ENCODE measurements at places on chromosomes 7 and 10.
A peak's percentile ranks its signal among the peaks of the same experiment; 100 is the strongest.

DNA sequence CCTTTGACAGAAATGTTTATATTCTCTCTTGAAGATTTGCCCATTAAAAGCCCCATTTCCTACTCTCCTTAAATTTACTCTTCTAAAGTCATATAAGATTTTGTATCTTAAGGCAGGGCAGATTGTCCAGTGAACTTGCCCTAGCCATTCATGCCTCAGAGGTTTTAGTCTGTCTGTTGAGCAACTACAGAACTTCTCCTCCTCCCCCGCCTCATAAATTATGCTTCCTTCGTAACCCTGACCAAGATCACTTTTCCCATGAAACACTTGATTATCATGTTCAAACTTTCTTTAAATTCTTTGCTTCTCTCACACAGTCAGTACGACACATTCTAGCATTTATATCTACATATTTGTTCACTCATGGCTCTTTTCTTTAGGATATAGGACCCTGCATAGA is 621.3 kb downstream of the ANKRD7 start:
- H3K36me3 ChIP-seq, result no peaks in the 10 kb centered on the region
- DNase-seq, result no peak
- no peak overlapping the region for H3K4me3 ChIP-seq
- no peak overlapping the region for H3K27ac ChIP-seq

DNA sequence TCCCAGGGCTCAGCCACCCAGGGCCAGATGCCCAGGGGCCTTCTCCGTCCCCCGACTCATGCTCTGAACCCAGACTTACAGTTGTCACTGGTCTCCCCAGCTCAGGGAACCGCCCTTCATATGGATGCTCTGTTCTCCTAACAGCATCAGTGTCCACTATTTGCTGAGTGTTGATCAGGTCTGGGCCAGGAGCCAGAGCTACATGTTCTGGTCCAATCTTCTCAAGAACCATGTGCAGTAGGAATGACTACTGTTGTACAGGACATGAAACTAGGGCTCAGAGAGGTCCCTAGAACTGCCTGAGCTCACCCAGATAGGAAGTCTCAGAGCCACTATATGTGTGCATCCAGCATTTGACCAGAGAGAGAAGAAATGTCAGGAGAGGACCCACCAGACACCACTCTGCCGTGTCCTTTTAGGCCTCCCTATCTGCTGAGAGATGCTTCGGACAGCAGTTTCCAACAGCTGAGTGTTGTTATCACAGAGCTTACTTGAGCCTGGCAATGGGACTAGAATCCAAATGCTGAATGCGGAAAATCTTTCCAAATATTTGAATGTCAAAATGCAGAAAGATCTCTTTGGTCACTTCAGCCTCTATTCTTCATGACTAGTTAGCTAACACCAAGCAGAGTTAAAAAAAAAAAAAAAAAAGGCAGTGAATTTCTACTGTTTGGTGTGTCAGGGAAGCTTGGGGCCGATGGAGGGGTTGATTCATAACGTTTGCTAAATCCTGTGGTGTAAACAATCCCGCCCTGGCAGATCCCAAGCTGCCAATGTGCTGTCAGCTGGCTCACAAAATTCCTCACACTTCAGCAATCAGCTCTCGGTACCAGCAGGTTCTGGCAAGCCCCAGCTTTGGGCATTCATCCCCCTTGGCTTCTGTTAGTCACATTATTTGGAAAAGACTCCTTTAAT is 246.1 kb downstream of the TNS3 start:
- no peaks in the 10 kb centered on the region for H3K4me1 ChIP-seq
- no peak overlapping the region for H3K4me3 ChIP-seq
- no peaks in the 10 kb centered on the region for H3K36me3 ChIP-seq
- peak; percentile 5 for DNase-seq

- no peak for DNase-seq
- no peaks in the 10 kb centered on the region for H3K27me3 ChIP-seq
- H3K27ac ChIP-seq, result peak overlapping the region; percentile 76
- H3K4me1 ChIP-seq, result peaks cover 28% of the 10 kb centered on the region
- no peak overlapping the region for H3K4me3 ChIP-seq
These were observed 37.9 kb downstream of the VOPP1 start for GRCh38 chr7:55534262-55534915.

DNA sequence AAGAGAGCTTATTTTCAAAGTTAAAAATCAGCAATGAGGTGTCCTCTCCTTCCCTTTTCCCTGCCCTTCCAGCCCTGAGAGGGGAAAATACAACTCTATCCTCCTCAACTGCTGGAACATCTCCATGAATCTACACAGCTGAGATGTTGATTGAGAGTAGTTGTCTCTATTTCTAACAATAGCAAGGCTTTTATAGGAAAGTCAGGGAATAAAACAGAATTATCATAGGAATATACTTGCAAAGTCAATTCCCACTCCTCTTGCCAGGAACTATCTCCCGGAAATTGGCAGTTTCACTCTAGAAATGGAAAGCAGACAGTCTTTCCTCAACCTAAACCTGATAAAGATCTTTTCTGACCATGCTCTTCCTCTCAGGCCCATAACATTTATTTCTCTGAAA is 8.8 kb downstream of the HGF start:
- no peak for DNase-seq
- H3K4me1 ChIP-seq, result no peaks in the 10 kb centered on the region
- H3K27ac ChIP-seq, result no peak overlapping the region

GRCh38 chr10:101649525-101650085 is 45.4 kb downstream of the FBXW4 start:
- H3K27me3 ChIP-seq, result no peaks in the 10 kb centered on the region
- H3K27ac ChIP-seq, result no peak overlapping the region
- peaks cover 45% of the 10 kb centered on the region for H3K36me3 ChIP-seq
- no peak for DNase-seq
- H3K4me3 ChIP-seq, result no peak overlapping the region

- peak overlapping the region; percentile 95 for H3K27ac ChIP-seq
- peak; percentile 84 for DNase-seq
- H3K27me3 ChIP-seq, result no peaks in the 10 kb centered on the region
These were observed 1.3 kb downstream of the EIF4EBP2 start for GRCh38 chr10:70405037-70405824.

DNA sequence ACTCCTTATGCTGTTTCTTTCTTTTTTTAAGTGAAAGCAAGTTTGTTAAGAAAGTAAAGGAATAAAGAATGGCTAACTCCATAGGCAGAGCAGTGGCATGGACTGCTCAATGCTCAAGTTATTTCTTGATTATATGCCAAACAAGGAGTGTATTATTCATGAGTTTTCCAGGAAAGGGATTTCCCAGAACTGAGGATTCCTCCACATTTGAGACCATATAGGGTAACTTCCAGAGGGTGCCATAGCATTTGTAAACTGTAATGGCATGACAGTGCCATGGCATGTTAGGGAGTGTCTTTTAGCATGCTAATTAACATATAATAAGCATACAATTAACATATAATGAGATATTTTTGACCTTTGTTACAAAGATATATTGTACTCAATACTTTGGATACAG is 1034.5 kb upstream of the PHF14 start:
- DNase-seq, result no peak
- H3K36me3 ChIP-seq, result no peaks in the 10 kb centered on the region
- no peaks in the 10 kb centered on the region for H3K4me1 ChIP-seq
- no peaks in the 10 kb centered on the region for H3K27me3 ChIP-seq
- no peak overlapping the region for H3K4me3 ChIP-seq

DNA sequence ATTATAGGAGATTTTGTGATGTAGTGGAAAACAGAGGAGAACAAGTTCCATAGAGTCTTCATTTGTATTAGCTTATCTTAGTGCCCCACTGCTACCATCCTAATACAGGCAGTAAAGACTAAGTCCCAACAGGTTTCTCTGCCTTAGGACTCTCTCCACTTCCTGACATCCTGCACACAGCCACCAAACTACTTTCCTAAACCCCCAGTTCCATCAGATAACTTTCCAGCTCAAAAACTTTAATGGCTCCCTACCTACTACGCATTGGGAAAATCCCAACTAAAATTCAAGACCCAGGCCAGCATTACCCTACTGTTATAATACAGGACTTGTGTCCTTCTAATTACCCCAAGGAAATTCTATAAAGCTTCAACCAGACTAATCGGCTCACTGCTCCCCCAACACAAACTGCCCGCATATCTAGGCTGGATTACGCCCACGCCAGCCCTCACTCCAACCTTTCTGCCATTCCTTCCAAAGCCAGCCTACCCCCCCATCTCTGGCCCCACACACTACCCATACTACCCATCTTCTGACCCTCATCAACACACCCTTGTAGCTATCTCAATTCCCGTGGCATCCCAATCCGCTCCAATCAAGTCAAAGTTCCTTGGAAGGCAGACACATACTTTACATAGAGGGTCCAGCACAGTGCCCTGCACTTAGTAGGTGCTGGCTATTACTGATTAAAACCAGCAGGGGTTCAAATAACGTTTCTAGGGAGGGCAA is 1.4 kb downstream of the IDE start:
- H3K36me3 ChIP-seq, result no peaks in the 10 kb centered on the region
- H3K27me3 ChIP-seq, result no peaks in the 10 kb centered on the region
- DNase-seq, result no peak
- peak overlapping the region; percentile 87 for H3K4me3 ChIP-seq
- H3K27ac ChIP-seq, result peak overlapping the region; percentile 94

DNA sequence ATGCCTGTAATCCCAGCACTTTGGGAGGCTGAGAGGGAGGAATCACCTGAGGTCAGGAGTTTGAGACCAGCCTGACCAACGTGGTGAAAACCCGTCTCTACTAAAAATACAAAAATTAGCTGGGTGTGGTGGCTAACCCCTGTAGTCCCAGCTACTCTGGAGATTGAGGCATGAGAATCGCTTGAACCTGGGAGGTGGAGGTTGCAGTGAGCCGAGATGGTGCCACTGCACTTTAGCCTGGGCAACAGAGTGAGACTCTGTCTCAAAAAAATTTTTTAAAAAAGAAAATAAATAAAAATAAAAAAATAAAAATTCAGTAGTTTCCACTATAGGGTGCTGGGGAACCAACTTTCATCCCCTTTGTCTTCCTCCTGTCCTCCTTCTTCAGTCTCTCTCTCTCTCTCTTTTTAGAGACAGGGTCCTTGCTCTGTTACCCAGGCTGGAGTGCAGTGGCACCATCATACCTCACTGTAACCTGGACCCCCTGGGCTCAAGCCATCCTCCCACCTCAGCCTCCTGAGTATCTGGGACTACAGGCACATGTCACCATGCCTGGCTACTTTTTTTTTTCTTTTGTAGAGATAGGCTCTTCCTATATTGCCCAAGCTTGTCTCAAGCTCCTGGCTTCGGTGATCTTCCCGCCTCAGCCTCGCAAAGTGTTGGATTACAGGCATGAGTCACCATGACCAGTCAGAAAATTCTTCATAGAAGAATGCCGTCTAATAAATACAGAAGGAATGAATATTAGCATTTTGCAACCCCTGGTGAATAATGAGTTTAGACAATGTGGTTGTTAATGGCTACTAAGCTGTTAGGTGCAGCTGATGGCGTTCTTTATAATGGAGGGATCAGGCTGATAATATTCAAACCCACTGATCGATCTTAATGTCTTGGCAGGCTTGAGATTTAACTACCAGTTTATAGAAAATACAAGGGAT is 20.6 kb downstream of the RBM20 start:
- H3K27me3 ChIP-seq, result no peaks in the 10 kb centered on the region
- no peak overlapping the region for H3K4me3 ChIP-seq
- no peaks in the 10 kb centered on the region for H3K4me1 ChIP-seq
- H3K27ac ChIP-seq, result no peak overlapping the region
- H3K36me3 ChIP-seq, result no peaks in the 10 kb centered on the region

DNA sequence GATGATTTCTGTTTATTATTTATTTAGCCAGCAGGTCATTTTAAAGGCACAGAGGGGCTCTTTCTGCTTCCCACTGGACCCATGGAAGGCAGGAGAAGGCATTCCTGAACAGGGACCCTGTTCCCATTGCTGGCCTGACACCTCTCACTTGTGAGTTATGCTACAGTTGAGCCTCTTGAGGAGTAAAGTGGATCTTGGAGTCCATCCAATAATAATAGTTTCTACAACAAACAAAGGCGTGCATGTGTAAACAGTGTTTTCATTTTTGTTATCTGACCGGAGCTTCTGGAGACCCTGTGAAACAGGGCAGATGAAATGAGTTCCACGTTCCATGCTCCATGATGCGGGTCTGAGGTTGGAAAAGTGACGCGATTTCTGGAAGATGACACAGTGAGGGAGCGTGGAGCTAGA is 127.3 kb upstream of the HABP2 start:
- no peak for DNase-seq
- no peaks in the 10 kb centered on the region for H3K4me1 ChIP-seq
- H3K4me3 ChIP-seq, result no peak overlapping the region
- H3K36me3 ChIP-seq, result no peaks in the 10 kb centered on the region
- H3K27ac ChIP-seq, result no peak overlapping the region
- no peaks in the 10 kb centered on the region for H3K27me3 ChIP-seq

DNA sequence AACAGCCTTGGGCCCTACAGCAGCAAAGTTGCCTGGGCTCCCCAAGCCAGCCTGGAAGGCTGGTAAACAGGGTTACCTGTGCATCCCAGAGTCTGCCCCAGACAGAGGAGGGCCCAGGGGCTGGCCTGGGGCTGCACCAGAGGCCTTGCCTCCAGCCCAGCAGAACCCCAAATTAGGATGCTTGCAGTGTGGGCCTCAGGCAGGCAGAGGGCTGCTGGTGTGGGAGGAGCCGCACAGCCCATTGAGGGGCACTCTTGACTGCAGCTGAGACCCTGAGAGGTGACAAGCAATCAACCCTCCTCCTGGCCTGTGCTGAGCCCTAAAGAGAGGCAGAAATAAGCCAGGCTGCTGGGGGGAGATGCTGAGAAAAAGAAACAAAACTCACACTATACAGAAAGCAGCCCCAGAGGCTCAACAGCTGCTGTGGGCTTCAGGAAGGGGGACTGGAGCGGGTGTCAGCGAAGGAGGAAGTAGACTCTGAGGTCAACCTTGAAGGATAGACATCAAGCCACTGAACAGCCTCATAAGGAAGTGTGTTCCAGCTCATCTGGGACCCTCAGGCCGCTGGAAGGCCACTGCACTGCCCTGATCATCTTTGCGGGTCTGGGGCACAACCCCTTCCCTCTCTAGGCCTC is 6.6 kb downstream of the AIFM2 start:
- no peaks in the 10 kb centered on the region for H3K27me3 ChIP-seq
- DNase-seq, result no peak
- H3K36me3 ChIP-seq, result peaks cover 21% of the 10 kb centered on the region
- H3K27ac ChIP-seq, result no peak overlapping the region
- no peak overlapping the region for H3K4me3 ChIP-seq

DNA sequence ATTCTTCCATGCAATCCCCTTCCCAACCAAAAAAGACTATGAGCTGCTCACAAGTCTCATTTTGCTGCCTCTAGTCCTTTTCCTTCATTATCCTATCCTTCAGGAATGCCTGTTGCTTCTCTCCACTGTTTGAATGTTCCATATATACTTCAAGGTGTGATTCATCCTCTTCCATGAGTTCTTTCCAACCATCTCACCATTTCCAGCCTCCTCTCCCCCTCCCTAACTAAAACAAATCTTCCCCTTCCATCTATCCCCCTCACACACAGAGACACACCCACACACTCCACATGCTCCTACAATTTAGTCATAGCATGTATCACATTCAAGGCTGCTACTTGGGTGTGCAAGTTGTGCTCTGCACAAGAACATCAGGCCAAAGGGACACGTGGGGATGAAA is 254.3 kb downstream of the DYNC1I1 start:
- H3K36me3 ChIP-seq, result no peaks in the 10 kb centered on the region
- H3K4me3 ChIP-seq, result no peak overlapping the region
- DNase-seq, result no peak
- no peaks in the 10 kb centered on the region for H3K27me3 ChIP-seq

GRCh38 chr7:38600741-38601140 is 30.4 kb downstream of the AMPH start:
- H3K4me1 ChIP-seq, result no peaks in the 10 kb centered on the region
- no peak overlapping the region for H3K4me3 ChIP-seq
- no peaks in the 10 kb centered on the region for H3K27me3 ChIP-seq

- H3K27ac ChIP-seq, result no peak overlapping the region
- DNase-seq, result no peak
- H3K27me3 ChIP-seq, result no peaks in the 10 kb centered on the region
- no peaks in the 10 kb centered on the region for H3K4me1 ChIP-seq
These were observed 16.1 kb downstream of the BUD23 start for GRCh38 chr7:73699370-73700068.
